ENCODE measurements at places on chromosomes 6 and 20. TPM values are rescaled to one million over a fixed set of nuclear protein-coding genes. Genes with fewer than 3 reads are reported as not detected.

GSTA2 gene
- not detected for polyA plus RNA-seq

BLCAP gene
- polyA plus RNA-seq = 88.0 TPM

RIMS1 gene
- polyA plus RNA-seq = not detected

DNA sequence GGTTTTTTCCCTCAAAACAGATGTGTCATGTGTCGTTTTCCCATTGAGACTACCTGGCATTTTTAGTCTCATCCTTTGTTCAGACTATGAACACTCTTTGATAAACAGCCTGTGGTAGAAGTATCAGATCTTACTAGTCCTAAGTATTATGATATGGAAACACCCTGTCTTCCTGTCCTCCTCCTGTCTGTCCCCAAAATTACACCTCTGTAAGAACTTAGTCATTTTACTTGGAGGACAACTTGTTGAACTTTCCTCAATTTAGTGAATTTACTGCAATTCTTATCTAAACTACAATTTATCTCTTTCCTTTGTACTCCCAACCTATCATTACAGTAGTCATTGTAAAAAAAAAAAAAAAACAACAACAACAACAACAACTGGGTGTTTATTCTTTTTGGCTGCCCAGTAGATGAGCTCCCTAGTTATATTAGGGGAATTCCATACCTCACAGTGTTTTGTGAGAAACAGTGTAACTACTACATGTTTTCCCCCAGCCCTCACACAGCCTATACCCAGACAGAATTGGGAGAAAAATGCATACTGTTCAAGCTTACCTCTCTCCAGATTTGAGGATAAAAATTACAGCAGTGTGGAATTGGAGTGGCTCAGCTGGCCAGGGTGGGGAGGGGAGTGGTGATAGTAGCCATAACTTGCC lies 18.5 kb upstream of the ERVFRD-1 start:
- DNase-seq = no peak

- DNase-seq = no peak
Observed at GRCh38 chr6:152575621-152576150, 61.5 kb downstream of the SYNE1 start.

DNA sequence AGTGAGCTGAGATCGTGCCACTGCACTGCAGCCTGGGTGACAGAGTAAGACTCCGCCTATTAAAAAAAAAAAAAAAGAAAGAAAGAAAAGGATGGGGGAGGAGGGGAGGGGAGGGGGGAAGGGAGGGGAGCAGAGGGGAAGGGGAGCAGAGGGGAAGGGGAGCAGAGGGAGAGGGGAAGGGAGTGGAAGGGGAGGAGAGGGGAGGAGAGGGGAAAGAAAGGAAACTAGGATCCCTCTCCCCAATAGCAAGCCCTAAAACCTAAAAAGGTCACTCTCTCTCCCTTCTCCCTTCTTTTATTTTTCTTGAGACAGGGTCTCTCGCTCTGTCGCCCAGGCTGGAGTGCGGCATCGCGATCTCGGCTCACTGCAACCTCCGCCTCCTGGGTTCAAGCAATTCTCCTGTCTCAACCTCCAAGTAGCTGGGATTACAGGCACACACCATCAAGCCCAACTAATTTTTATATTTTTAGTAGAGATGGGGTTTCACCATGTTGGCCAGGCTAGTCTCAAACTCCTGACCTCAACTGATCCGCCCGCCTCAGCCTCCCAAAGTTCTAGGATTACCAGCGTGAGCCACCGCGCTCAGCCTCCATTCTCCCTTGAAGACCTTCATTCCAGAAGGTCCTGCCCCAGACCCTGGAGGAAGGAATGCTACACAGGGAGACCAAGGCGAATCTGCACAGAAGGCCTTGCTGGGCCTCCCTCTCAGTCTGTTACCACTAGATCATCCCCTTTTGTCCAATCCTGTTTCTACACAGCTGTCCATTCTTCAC lies 45.8 kb upstream of the PIM1 start:
- DNase-seq = no peak

- no peak for DNase-seq
Observed at GRCh38 chr6:13523826-13524622, 36.6 kb upstream of the GFOD1 start.

- DNase-seq = no peak
Observed at GRCh38 chr6:136737871-136738691, 54.2 kb downstream of the MAP3K5 start.

GRCh38 chr6:36730424-36731380 lies 33.1 kb downstream of the RAB44 start:
- no peak for DNase-seq

Data from naive thymus-derived CD4-positive, alpha-beta T cell (primary cell).